ENCODE measurements at places on chromosomes 5 and 9.

GRCh38 chr5:168822248-168822744 lies 243.1 kb upstream of the PANK3 start:
- DNase-seq: no peak

DNA sequence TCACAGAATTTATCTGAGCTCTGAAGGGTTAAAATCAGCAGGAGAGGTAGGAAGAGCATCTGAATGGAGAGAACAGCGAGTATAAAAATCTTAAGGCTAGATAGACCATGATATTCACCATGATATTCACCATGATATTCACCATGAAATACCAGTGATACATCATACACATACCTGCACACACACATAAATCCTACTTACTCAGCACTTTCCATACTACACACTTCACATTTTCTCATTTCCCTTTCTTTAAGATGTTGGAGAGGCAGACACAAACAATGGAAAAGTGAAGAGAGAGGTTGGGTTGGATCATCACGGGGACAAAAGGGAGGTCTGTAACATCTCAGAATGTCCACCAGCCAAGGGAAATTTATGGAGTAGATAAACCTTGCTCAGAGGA lies 66.4 kb upstream of the ATP10B start:
- DNase-seq: no peak

DNA sequence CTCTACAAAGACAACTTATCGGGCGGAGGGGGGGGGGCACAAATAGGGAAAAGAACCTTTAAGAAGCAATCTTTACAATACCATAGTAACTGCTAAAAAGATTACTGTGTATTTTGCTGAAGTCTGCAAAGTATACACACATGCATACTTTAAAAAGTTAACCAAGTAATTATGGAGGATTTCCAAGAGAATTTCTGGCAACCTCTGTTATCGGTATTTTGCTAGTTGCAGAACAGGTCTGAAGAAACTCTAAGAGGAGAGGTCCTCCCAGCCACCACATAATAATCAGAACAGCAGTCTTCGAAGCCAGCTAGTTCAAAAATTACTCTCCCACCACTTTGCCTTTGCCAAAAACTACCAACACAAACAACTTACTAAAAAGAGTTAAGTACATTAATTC lies 56.1 kb downstream of the UBAP2 start:
- DNase-seq: no peak

- DNase-seq: no peak
Observed at GRCh38 chr9:113774963-113775362, 101.1 kb upstream of the ZNF618 start.

- DNase-seq: no peak
Observed at GRCh38 chr9:12777121-12778022, 2.6 kb downstream of the LURAP1L start.

DNA sequence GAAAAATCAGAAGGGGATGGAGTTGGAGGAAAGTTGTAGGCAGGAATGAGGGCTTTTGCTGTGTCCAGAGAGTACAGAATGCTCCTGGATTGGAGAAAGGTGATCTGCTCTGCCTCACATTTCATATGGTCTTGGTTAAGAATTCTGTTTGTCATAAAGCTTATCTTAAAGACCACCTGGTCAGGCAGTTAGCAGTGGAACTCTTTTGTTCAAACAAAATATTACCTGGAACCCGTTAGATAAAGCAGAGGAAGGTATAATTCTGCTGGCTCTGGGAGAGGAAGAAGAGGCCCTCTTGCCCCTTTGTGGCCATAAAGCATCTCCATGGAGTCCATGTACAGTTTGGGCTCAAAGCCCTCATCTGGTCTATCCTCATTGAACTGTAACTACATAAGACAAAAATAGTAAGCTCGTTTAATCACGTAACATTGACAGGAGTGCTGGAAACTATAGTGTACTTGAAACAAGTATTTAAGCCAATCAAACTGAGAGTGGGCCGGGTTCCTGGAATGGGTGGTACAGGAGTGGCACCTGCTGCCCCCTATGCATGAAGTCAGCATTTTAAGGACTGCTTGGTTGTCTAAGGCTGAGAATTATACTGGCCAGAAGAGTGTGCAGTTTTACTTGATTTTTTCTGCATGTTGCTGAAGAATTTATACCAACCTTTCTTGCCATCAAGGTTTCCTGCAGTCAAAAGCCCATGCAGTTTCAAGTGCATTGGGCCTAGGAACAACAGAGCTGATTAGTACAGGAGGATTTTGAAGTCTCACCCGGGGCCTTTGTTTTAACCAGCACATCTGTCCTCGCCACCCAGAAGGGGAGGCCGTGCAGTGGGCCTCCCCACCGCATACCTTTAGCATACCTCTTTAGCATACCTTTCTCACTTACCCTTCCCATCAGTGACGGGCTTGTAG lies 39.9 kb downstream of the STXBP1 start:
- DNase-seq: no peak

DNA sequence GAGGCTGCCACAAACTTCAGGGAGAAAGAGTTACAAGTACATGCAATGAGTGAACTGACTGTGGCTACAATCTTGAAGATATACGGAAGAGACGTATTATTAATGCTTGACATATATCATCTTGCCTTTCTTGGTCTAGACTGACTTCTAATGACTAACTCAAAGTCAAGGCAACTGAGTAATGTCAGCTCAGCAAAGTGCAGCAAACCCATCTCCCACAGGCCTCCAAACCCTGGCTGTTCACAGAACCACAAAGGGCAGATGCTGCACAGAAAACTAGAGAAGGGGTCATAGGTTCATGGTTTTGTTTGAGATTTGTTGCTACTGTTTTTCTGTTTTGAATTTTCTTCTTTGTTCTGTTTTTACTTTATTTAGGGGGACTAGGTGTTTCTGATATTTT lies 21.0 kb downstream of the IL7R start:
- no peak for DNase-seq

DNA sequence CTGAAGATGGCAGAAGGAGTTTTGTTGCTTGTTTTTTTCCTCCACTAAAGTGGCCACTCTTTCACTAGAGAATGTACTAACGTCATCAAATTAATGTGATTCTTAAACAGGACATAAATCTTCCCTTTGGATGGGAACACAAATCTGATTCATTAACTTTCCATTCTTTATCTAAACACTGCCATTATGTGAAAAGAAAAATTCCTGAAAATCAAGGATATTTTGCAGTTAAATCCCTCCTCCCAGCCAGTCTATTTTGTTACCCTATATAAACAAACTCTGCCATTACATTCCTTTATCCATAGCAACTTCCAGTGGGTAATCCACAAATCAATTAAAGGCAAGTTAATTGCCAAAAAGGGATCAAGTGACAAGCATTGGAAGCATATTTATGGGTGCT lies 546.5 kb downstream of the PDE4D start:
- DNase-seq: no peak

GRCh38 chr5:7868773-7869473 lies at the start of the genes FASTKD3 and MTRR:
TSS of gene FASTKD3 (minus strand) at chr5:7869031. CDS start at chr5:7868083, 948 bp downstream.
TSS of gene MTRR (plus strand) at chr5:7869148. CDS start at chr5:7870795, 1,647 bp downstream.
- peak; percentile 90 for DNase-seq

- DNase-seq: no peak
Observed at GRCh38 chr5:151155775-151156506, 1.6 kb downstream of the ANXA6 start.

GRCh38 chr5:33944543-33945132 lies 8.5 kb downstream of the RXFP3 start:
- DNase-seq: no peak

DNA sequence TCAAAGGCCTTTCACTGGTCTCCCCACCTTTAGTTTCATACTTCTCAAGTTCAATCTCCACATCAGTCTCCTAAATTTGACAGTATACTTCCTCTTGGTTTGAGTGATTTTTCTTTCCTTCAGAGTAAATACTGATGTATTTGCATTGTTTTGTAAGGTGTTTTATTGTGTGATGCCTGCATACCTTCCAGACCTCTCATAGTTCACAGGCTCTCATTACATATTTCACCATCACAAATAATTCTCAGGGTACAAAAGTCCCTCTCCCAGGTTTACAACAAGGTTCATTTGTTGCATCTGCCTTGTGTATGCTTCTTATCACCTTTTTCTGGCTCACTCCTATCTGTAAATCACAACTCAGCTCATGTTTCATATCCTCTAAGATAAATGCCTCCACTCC lies 22.2 kb upstream of the TUSC1 start:
- DNase-seq: no peak

GRCh38 chr5:94711785-94712184 lies 93.3 kb downstream of the SLF1 start:
- no peak for DNase-seq

DNA sequence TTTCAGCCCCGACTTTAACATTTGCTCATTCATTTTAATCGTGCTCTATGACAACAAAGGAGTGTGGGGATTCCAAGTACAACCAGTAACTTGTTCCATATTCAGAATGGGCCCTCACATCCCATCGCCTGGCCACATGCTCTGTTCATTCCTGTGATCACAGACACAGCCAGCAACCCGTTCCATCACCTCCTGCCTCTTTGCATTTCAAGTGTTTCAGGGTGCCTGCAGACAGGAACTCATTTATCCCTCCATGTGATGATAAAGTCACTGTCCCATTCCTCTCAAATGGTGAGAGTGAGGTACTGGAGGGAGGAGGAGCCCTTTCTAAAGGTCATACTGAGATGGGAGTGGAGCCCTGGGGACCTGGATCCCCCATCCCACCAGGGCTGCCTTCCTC lies 571.1 kb downstream of the MAT2B start:
- DNase-seq: no peak

- no peak for DNase-seq
Observed at GRCh38 chr9:92187989-92188714, 72.9 kb upstream of the SPTLC1 start.

GRCh38 chr5:5140479-5141338 lies 579 bp downstream of the ADAMTS16 start:
- DNase-seq: no peak

DNA sequence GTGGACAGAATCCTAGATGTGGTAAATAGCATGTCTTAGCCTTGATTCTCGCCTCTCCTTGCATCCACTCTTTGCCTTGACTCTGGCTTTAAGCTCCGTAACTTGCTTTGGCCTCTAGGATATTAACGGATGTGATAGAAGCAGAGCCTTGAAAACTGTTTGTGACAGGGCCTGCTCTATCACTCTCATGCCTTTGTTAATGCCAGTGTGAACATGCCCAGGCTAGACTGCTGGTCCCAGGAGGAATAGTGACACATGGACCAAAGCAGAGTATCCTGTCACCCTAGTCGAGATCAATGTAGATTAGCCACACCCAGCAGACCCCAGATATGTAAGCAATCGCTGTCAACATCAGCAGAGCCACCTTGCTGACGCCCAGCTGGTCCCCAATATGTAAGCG lies 109.9 kb upstream of the C9orf72 start:
- DNase-seq: no peak

GRCh38 chr9:38367898-38368297 lies 24.6 kb upstream of the ALDH1B1 start:
- no peak for DNase-seq

DNA sequence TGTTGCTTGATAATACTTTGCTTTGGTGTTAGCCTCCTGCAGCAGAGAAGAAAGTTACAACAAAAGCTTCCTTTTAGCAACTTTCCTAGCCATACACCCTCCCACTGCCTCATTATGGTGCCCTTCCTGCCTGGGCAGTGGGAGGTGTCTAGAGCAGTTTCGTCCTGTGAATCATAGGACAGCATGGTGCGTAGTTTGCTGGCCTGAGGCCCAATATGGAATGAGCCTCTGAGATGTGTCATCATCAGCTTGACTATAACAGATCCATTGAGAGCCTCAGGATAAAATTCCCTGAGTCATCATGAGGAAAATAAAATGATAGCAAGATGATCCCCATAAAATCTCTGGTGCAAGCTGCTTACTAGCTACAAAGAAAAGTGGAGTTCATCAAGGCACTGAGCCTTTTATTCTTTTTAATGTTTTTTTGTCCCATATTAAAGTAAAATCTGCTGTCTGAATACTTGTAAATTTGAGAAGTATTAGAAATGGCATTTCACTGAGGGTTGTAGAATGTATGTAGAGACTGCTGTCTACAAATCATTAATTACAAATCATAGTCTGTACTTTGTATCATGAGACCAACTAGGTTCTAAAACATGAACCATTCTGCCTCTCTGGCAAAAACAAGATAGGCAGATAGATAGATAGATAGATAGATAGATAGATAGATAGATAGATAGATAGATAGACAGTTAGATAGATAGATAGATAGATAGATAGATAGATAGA lies 303.0 kb upstream of the PDE4D start:
- DNase-seq: no peak

GRCh38 chr5:26582350-26583045 lies 455.9 kb downstream of the CDH9 start:
- no peak for DNase-seq

DNA sequence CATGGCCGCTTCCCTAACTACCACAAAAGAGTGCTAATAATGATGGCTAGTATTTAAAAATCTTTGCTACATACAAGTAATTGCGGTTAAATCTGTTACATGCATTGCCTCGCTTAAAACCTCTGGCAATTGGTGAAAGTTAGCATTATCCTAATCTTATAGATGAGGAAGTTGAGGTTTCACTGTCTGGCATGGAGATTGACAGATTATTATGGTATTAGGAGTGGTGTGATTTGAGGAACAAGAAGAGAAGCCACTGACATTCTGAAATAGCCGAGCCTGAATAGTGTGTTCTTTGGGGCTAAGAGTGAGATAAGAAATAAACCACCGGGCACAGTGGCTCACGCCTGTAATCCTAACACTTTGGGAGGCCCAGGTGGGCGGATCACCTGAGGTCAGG lies 45.3 kb upstream of the DPYSL3 start:
- no peak for DNase-seq

DNA sequence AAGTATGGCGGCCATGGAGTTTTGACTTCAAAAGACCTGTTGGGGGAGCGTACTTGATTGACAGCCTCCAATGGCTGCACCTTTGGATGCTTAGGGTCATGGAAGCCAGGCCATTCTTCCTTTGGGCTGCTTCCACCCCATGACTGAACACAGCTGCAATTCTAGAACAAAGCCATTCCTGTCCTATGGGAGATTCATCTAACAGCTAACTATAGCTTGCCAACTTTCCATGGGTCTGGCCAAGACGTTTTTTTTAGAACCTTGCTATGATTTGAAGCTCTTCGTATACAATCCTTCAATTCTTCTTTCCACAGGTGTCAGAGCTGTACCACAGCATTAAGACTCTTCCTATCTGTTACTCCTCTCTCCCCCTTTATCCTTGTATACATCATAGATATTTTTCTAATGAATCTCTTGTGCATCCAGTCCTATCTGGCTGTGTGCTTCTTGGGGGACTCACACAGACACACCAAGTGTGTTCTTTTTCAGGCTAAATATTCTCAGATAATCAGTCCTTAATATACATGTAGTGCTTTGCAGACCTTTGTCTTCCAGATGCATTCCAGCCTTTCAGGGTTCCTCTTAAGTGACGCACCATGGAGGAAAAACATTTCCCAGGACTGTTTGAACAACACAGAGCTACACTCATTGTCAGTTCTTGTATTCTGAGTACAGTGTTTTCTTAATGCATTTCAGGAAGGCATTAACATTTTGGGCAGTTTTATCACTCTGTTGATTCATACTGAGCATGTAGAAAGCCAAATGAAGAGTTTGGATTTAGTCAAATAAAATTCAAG lies 198.9 kb downstream of the TAF11L14 start:
- no peak for DNase-seq

GRCh38 chr5:82105457-82105856 lies 133.6 kb downstream of the ATG10 start:
- no peak for DNase-seq

- no peak for DNase-seq
Observed at GRCh38 chr9:6029604-6030274, 14.3 kb upstream of the RANBP6 start.

- DNase-seq: no peak
Observed at GRCh38 chr9:93244101-93244500, 60.2 kb downstream of the WNK2 start.

Data from GDM1 (cell line).